Fibroblast of skin of right quadriceps (primary cell): ENCODE measurements at places on chromosomes 7 and 10.

DNA sequence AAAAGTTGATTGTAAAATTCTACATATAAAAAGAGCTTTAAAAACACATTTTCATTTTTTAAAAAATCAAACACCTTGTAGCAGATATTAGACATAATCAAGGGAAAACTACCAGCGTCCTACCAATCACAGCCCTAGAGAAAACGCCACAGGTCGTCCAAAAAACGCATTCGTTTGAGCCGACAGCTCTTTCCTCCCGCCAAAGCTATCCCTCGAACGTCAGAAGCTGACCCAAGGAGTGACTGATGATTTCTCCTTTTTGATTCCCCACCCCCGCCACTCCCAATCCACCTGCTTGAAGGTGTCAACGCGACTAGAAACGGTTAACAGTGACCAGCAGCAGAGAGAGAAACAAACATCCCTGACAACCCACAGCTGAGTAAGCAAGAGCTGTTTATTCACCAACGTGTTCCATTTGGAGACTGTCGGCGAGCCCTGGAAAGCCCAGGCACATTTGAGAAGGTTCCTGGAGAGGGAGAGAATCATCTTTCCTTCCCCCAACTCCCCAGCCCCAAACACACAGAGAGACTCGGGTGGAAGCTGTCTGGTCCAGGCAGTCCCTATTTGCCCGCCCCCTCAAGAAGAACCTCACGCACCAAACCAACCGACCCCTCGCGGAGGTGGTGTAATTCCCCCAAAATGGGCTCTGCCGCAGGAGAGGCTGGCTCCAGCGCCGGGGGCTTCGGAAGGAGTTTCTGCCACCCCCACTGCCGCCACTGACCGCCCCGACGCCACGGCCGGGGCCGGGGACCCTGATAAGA is 622 bp downstream of the CPEB3 start:
- peak; percentile 25 for DNase-seq

DNA sequence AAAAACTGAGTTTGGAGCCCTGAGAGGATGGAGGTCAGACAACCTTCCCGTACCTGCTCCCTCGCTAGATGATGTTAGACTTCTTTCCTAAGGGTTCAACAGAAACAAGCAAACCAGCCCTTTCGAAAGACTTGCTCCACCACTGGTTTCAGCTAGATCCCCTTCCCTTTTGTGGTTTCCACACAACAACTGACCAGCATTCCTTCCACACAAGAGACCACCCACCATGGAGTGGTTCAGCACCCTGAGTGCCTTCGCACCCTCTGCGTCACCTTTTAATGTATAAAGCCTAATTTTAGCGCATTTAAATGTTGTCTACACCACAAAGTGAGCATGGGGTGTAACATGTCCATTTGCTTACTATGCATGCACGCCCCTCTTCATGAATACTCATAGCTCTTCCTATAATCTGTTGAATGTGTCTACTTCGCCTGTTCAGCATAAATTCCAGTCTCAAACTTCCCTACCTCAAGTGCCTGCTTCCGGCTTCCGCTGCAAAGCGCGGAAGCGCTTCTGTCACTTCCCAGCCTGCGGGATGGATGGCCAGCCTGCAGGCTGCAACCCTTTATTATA is 69.0 kb downstream of the TACC2 start:
- DNase-seq, result no peak

DNA sequence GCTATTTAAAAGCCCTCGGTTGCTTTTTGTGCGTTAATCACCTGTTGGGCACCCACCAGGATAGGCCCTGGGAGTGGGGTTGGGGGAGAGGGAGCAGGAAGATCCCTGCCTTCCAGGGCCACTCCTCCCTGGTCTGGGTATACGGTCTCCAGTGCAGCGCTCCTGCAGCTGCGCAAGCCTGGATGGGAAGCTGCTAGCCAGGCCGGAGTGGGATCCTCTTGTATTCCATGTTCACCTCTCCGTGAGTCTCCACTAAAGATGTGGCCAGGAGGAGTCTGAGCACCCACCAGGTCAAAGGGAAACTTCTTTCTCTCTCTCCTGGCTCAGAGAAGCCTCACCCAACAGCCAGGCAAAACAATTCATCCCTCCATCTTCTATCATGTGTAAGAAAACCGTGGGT is 78.8 kb upstream of the ANLN start:
- DNase-seq, result no peak

- DNase-seq, result no peak
Observed at GRCh38 chr7:5357951-5358350, 65.7 kb downstream of the TNRC18 start.

GRCh38 chr7:121385800-121386179 is 10.3 kb downstream of the FAM3C start:
- no peak for DNase-seq
